MCF 10A (cell line): ENCODE measurements at places on chromosomes 16 and 17. TPM values are rescaled to one million over a fixed set of nuclear protein-coding genes. Genes with fewer than 3 reads are reported as not detected.

PMP22 gene
- total RNA-seq = 0.44 and 1.1 TPM in 2 replicates

SDR42E1 gene
- 7.8 and 8.4 TPM in 2 replicates for total RNA-seq

MYH3 gene
- 1.4 and 2.1 TPM in 2 replicates for total RNA-seq

SRL gene
- total RNA-seq = not detected in 2 replicates

CDRT15 gene
- total RNA-seq = not detected in 2 replicates

ROGDI gene
- 5.9 and 7.0 TPM in 2 replicates for total RNA-seq

CD300LB gene
- not detected in 2 replicates for total RNA-seq

GRB7 gene
- 7.3 and 10.3 TPM in 2 replicates for total RNA-seq
